Stimulated activated CD8-positive, alpha-beta memory T cell treated with anti-CD3 and anti-CD28 coated beads, Interleukin-2, amount 100 ng/mL, for 1 hour (primary cell): ENCODE measurements at places on chromosomes 12 and 14.

GRCh38 chr12:32501835-32502333 is 102.5 kb downstream of the FGD4 start:
- DNase-seq, result no peak

DNA sequence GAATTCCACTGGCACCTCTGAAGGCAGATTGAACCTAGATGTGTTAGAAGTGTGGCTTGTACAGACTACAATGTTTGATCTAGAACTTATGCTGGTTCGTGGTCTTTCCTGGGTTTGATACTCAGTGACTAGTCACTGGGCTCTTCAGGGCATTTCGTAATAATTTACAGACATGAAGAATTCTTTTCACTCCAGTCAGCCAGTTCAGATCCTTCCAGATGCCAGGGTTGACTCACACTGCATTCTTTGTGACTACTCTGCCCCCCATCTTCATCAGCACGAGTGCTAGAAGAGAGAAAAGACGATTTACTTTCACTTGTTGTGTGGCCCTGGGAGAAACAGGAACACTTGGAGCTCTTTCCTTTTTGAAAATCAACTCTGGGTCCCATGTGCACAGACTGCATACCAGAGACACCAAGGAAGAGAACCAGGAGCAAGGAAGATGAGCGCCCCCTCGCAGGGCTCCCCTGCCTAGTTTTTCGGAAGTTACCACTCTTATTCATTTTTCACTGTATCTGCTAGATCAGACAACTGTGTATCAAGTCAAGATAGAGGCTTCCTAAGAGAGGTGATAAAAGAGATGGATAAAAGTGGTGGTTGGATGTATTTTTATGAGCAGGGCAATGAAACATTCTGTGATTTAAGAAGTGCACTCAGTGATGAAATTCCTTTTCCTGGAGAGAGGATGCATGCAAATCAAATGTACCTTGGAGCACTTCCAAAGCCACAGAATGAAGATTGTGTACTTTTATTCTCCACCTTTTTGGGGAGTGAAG is 33.5 kb upstream of the EVL start:
- no peak for DNase-seq

DNA sequence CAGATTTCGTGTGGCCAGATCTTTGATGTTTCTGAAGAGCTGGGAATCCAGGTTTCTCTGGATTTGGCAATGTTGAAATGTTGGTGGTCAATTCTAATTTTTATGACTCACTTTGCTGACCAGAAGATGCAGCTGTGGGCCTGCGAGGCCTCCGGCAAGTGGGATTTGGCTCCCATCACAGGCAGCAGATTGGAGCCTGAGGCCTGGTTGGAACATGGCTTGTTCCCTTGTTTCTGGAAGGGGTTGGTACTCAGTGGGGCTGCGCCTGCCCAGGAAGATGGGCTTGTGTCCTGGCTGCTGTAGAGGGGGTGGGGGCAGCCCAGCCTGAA is 23.1 kb downstream of the FBRSL1 start:
- no peak for DNase-seq

- DNase-seq, result no peak
Measured at GRCh38 chr12:99152337-99152736, 495.2 kb upstream of the GARIN6 start.

- DNase-seq, result no peak
Measured at GRCh38 chr12:131129839-131130238, 176.1 kb downstream of the ADGRD1 start.

DNA sequence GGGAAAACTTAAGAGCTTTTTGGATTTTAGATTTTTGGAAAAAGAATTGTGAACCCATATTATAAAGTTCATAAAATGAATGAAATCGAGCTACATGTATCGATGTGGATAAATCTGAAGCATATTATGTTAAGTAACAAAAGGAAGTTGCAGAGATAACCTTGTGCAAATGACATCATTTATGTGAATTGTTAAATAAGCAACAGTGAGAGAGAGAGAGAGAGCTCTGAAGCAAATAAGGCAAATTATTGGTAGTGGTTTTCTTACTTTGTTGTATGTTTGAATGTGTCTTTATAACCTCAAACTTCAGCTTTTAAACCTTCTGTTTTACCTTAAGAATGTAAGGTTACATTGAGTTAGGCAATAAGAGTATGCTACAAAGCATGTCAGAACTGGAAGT is 78.8 kb downstream of the ERC1 start:
- no peak for DNase-seq

DNA sequence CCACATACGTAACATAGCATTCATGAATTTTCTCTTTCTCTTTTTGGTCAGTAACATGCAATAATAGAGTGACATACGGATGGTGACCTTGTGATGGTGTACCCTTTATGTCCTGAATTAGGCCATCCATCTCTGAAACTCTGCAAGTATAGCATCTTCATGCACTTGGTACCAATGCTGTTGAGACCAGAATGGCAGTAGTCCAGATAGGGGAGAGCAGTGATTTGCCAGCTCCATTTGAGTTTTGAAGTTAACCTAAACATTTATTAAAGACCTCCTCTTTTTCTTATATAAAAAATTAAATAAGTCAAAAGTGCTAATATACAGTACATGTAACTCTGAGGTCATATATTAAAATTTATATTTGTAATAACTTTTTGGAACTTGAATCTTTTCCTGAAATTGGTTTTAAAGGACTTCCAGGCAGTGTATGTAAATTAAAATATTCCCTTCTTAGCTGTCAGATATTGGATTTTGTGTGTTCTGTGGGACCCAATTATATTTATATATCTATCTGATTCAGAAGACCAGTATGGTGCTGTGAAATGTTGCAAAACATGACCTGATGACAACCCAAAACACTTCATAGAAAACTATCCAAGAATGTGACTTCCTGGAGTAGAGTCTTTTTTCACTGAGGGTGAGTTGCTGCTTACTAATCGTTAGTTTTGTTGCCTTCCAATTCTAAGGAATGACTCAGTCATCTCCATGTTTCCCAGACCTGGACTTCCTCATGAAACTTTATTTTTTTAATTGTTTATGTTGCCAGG is 3.5 kb downstream of the ELK3 start:
- no peak for DNase-seq

DNA sequence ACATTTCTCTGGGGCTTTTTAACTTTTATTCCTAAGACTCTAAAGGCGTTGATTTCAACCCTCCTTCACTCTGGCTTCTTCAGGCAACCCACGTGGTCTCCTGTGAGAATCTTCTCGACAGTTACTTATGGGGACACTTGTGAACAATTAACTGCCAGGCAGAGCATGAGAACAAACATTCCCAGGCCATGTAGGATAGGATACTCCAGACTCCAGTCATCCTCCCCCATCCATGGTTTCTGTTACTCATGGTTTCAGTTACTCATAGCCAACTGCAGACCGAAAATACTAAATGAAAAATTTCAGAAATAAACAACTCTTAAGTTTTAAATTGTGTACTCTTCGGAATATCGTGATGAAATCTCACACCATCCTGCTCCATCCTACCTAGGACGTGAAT is 19.5 kb downstream of the GPR68 start:
- DNase-seq, result no peak

GRCh38 chr14:95510804-95511203 is 5.6 kb downstream of the SYNE3 start:
- no peak for DNase-seq

GRCh38 chr12:125944446-125944845 is 879.2 kb downstream of the AACS start:
- DNase-seq, result no peak

- DNase-seq, result no peak
Measured at GRCh38 chr12:78457938-78458337, 406.6 kb upstream of the SYT1 start.

- DNase-seq, result no peak
Measured at GRCh38 chr12:88052686-88053085, 23.5 kb upstream of the C12orf50 start.

GRCh38 chr12:4168036-4168435 is 105.5 kb upstream of the CCND2 start:
- DNase-seq, result no peak

- DNase-seq, result no peak
Measured at GRCh38 chr14:63240221-63240620, 36.0 kb downstream of the RHOJ start.

GRCh38 chr12:69981881-69982475 is 157.0 kb downstream of the MYRFL start:
- no peak for DNase-seq

GRCh38 chr12:50102646-50103309 is 1.0 kb upstream of the GPD1 start:
- DNase-seq, result no peak
